ENCODE measurements at places on chromosomes 2 and 18.

GRCh38 chr18:45357686-45358470, 257.4 kb upstream of the SLC14A2 start:
- no peak for DNase-seq

DNA sequence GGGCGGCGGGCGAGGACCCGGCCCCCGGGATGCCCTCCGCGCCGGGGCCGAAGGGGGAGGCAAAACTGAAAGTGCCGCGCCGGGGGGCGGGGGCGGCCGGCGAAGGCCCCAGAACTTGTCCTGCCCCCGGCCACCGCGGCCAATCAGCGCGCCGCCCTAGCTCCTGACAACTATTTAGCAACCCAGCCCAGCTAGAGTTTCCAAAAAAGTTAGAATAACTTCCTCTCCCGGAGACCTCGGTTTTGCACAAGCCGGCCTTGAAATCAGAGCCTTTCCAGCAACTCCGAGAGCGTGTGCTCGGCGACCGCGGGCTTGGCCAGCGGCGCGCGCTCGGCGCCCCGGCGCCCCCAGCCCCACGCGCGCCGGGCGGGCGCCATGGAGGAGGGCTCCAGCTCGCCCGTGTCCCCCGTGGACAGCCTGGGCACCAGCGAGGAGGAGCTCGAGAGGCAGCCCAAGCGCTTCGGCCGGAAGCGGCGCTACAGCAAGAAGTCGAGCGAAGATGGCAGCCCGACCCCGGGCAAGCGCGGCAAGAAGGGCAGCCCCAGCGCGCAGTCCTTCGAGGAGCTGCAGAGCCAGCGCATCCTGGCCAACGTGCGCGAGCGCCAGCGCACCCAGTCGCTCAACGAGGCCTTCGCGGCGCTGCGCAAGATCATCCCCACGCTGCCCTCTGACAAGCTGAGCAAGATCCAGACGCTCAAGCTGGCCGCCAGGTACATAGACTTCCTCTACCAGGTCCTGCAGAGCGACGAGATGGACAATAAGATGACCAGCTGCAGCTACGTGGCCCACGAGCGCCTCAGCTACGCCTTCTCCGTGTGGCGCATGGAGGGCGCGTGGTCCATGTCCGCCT, at the start of gene TWIST2:
Gene TWIST2, plus strand, starts transcription at position 245 of the 850 bp plus-strand sequence. Its CDS starts 131 bp downstream, at position 376.
- DNase-seq, result peak; percentile 15

DNA sequence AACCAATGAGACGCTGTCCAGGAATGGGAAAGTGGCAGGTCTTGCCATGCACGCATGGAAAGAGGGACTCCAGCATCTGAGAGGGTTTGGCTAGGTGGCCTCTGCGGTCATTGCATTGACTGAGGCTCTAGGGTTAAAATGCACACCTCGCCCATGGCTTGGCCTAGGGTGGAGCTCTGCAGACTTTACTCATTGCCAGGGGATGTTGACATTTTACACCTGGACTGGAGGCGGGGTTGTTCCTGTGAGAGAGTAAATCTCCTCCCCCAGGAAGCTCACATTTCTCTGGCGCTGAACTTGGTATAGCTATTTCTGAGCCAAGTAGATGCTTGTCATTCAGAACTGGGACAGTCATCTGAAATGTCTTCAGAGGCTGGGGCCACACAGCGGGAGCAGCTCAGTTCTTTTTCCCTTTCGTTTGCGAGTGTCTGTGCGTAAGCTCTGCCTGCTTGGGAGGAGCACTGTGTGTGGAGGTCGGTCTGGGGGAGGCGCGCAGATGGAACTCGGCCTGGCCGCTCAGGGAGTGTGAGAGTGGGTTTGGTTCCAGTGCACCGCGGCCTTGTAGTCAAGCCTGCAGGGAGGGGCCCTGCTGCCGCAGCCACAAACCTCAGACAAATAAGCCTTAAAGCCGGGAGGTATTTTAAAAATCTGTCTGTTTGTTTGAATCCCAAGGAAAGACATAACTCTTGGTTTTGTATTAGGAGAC, 76.5 kb downstream of the LPIN1 start:
- no peak for DNase-seq

- DNase-seq, result no peak
Observed at GRCh38 chr18:49862656-49863385, 49.5 kb upstream of the ACAA2 start.

DNA sequence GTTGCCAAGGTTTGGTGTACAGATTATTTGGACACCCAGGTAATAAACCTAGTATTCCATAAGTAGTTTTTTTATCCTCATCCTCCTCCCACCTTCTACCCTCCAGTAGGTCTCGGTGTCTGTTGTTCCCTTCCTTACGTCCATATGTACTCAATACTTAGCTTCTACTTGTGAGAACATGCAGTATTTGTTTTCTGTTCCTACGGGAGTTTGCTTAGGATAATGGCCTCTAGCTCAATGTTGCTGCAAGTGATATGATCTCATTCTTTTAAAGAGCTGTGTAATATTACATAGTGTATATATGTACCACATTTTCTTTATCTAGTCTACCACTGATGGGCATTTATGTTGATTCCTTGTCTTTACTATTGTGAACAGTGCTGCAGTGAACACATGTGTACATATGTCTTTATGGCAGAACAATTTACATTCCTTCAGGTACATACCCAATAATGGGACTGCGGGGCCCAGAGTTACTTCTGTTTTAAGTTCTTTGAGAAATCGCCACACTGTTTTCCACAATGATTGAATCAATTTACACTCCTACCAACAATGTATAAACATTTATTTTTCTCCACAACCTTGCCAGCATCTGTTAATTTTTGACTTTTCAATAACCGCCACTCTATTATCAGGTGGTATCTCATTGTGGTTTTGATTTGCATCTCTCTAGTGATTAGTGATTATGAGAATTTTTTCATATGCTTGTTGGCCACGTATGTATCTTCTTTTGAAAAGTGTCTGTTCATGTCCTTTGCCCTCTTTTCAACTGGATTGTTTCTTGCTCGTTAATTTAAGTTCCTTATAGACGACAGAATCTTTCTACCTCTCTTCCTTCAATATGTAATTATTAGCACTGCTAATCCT, 88.0 kb downstream of the MEMO1 start:
- DNase-seq, result no peak

DNA sequence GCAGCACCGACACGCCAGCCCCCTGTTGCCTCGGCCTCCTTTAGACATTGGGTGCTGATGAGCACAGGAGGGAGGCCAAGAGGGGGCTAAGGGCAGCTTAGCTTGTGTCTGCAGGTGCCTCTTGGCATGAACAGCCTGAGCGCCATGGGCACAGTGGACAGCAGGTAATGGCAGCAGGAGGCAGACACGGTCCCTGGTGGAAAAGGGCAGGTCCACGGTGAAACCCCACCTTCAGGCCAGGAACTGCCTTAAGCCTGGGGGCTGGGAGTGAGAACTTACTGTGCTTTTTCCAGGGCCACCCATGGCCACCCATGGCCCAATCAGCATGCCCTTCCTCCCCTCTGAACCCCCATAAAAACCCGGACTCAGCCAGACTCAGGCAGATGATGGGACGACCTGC, 633.4 kb upstream of the TMEFF2 start:
- no peak for DNase-seq

DNA sequence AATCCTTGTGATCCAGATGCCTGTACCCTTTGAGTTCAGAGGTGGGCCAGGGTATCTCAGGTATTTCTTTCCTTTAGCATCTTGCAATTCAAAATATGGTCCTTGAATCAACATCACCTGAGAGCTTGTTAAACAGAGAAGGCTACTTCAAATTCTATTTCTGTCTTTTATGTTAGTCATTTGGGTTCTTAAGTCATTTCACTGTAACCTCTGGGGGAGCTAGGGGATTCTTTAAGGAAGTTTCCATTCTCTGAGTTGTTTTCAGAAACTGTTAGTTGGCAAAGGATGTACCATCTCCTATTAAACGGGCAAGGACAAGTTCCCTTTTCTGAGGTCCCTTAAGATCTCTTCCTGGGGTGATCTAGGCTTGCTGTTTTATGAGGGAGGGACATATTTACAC, 16.6 kb downstream of the CFLAR start:
- no peak for DNase-seq

DNA sequence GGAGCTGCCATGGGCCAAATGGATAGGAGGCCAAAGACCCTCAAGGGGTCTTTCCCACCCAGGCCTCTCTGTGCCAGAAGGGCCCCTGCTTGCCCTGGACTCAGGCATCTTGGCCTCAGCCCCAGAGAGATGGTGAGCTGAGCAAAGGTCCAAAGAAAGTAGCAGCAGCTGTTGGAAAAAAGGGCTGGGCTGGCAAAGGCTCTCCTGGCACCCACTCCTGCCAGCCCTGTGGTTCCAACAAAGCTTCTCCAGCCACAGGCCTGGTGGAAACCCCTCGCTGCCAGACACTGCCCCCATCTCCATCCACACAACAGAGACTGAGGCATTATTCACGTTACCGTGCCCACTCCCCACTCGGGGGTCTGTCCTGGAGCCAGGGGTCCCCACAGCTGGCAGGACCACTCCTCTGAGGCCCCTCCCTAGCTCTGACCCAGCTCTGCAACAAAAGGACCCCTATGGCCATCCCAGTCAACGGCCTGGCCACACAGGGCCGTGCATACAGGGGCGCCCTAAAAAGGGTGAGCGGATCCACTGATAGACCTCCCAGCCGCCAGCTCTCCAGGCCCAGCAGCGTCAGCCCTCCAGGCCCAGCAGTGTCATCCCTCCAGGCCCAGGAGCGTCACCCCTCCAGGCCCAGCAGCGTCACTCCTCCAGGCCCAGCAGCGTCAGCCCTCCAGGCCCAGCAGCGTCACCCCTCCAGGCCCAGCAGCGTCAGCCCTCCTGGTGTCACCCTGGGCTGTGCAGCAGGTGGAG, 10.1 kb downstream of the BIN1 start:
- DNase-seq, result no peak

GRCh38 chr2:221197225-221197856, 374.8 kb downstream of the EPHA4 start:
- DNase-seq, result no peak

DNA sequence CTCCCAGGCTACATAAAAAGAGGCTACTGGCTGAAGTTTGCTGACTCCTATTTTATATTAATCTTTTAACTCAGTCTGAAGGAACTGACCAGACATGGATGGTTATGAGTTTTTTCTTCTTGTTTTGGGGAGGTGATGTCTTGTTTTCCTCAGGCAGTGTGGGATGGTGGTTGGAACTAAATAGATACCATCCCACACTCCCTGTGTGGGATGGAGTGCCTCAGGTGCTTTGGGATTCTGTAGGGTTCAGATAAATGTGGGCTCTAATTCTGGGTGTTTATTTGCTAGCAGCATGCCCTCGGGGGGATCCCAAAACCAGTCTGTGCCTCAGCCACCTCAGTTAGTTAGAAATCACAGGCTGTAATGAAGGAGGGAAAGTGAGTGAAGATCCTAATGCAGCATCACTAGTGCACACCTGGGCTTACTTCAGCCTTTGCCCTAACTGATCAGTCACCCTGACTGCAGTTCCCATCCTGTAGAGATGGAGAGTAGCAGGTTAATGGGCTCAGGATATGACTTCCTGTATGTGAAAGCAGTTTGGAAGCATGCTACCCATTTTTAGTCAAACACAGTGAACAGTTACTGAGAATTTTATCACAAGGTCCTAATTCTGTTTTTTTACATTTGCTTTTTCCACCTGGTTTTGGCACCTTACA, 132.2 kb downstream of the SPTBN1 start:
- no peak for DNase-seq

DNA sequence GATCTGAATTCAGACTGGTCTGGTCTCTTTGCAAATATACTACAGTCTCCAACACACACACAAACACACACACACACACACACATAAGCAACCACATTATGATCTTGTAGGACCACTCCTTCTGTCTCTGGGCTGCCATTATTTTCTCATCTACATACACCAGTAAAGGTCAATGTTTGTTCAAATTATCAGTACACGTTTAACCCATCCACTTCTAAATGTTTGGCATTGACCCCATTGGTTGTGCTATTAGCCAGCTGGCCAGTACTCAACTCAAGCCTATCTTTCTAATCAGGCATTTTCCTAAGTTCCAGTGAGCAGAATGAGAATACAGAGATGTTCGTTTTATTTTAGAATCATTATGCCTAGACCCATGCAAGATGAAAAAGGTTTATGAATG, 186.4 kb downstream of the CNTNAP5 start:
- DNase-seq, result no peak

- no peak for DNase-seq
Observed at GRCh38 chr2:46275995-46276394, 21.2 kb upstream of the EPAS1 start.

GRCh38 chr2:39174022-39174421, 53.2 kb upstream of the SOS1 start:
- DNase-seq, result no peak

- DNase-seq, result no peak
Observed at GRCh38 chr2:241352227-241352626, 3.9 kb upstream of the FARP2 start.

GRCh38 chr2:40341198-40341597, 110.7 kb downstream of the SLC8A1 start:
- no peak for DNase-seq

- peak; percentile 82 for DNase-seq
Observed at GRCh38 chr18:21682371-21683051, 22.1 kb downstream of the ABHD3 start.

GRCh38 chr18:21896732-21897336, 156.2 kb downstream of the MIB1 start:
- no peak for DNase-seq

DNA sequence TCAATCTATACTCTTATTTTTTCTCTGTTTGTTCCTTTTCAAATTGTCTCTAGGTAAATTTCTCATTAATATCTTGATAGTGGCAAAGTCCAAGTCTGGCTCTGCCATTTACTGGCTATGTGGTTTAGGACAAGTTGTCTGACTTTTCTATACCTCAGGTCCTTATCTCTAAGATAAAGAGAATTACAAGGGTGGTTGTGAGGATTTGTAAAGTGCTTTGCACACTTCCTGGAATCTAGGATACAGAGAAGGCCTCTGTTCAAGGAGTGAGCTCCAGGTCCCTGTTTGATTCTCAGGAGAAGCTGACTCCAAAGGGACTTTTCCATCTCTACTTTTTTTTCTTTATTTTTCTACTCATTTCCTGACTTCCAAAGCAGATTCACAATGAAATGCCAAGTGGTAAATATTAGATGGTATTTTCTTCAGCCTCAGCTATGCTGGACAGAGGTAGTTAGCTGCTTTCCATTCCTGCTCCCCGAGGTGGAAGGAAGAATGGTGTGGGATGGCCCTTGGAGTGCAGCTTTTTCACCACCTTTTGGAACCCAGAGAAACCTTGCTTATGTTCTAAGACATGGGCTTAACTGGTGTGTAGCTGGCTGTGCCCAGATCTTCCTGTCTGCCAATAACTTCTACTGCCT, 90.5 kb downstream of the GALNT1 start:
- no peak for DNase-seq

DNA sequence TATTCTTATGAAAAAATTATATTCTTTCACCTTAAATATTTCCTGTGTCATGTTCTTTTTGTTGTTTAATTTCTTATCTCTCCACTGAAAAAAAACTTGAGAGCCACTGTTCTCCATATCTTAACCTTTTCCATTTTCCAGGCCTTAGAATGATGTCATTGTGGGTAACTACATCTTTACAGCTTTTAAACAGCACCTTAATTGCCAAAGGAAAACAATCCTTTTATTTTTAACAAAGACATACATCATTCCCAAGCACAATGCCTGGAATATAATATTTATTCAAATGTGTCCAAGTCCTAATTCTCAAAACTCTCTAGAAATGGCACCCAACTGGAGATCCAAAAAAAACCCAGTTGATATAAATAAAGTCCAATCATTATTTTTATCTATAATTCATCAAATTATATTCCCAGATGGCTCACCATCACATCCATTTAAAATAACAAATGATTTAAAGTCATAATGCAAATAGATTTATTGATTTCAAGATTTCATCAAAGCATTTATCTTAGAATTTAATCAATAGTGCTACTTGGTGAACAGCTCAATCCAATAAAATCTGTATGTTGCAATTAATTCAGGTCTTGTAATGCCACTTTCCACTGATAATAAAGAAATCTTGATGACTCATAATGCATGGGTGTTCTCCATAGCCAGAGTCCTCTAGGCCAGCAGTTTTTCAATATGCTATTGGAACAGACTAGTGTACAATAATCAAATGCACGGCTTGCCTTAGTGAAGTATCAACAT, 107.1 kb upstream of the MAPRE2 start:
- no peak for DNase-seq

Measured in T-helper 2 cell (primary cell).